Activated CD4-positive, alpha-beta T cell treated with anti-CD3 and anti-CD28 coated beads, Interleukin-2, amount 10 ng/mL, durations not matched to agents 7 days and 5 days (primary cell): ENCODE measurements at places on chromosomes 3 and 15. TPM values are rescaled to one million over a fixed set of nuclear protein-coding genes. Genes with fewer than 3 reads are reported as not detected.

GPR62 gene
- total RNA-seq = not detected

HESX1 gene
- total RNA-seq = 0.42 TPM

CFAP100 gene
- total RNA-seq = not detected

INSYN1 gene
- total RNA-seq = not detected

SI gene
- not detected for total RNA-seq

WDR93 gene
- total RNA-seq = not detected

TPRG1 gene
- total RNA-seq = 1.2 TPM

PPM1L gene
- 5.4 TPM for total RNA-seq

ITIH1 gene
- not detected for total RNA-seq

ZNF660 gene
- not detected for total RNA-seq

SOX14 gene
- total RNA-seq = not detected

C2CD4A gene
- total RNA-seq = not detected

EPHB3 gene
- total RNA-seq = 0.22 TPM

HDDC3 gene
- 26.2 TPM for total RNA-seq

ARIH2 gene
- 91.0 TPM for total RNA-seq
